Kasumi-1 (cell line): ENCODE measurements at places on chromosomes 12 and 14.

DNA sequence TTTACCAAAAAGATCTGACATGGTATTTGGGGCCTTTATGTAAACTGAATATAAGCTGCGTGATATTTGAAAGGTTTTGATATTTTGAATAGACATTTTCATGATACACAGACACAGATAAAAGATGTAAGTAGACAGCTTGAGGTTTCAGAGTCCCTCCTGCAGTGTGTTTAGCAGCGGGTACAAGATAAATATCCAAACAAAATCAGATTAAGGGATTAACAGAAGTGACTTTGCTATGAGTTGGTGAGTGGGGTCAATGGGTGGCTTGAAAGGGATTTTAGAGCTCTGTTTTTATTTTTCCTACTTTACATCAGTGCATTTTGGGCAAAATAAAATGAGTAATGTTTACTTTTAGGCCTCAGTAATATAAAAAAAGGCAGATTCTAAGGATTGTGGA is 84.1 kb downstream of the IGF1 start:
- DNase-seq: no peak

- DNase-seq: no peak
Observed at GRCh38 chr12:107397890-107398500, 287.6 kb upstream of the PWP1 start.

DNA sequence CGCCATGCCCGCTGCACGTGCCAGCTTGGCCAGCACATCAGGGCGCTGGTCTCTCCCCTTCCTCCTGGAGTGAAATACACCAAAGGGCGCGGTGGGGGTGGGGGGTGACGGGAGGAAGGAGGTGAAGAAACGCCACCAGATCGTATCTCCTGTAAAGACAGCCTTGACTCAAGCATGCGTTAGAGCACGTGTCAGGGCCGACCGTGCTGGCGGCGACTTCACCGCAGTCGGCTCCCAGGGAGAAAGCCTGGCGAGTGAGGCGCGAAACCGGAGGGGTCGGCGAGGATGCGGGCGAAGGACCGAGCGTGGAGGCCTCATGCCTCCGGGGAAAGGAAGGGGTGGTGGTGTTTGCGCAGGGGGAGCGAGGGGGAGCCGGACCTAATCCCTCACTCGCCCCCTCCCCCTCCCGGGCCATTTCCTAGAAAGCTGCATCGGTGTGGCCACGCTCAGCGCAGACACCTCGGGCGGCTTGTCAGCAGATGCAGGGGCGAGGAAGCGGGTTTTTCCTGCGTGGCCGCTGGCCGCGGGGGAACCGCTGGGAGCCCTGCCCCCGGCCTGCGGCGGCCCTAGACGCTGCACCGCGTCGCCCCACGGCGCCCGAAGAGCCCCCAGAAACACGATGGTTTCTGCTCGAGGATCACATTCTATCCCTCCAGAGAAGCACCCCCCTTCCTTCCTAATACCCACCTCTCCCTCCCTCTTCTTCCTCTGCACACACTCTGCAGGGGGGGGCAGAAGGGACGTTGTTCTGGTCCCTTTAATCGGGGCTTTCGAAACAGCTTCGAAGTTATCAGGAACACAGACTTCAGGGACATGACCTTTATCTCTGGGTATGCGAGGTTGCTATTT is 914 bp upstream of the CCND2 start:
- DNase-seq: peak; percentile 34

DNA sequence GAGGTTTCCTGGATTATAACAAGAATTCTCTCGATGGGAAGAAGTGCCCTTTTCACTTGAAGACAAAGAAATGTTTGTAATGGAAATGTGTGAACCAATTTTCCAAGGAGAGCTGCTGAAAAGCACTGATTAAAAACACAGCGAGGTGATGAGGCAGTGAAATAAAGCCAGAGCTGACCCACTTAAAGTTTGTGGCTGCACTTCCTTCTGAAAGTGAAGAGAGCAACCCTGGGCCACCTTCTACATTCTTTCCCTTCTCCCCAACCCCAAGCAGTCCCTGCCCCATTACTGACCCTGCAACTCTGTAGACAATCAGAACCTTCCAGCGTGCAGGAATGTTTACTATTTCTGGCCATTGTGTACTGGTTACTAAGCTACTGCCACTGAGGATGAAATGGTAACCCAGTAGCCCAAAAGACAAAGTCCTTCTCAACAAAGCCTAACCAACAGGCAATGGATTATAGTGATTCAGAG is 173.9 kb downstream of the TTC7B start:
- DNase-seq: no peak

- DNase-seq: no peak
Observed at GRCh38 chr14:65847075-65847847, 434.7 kb downstream of the FUT8 start.

DNA sequence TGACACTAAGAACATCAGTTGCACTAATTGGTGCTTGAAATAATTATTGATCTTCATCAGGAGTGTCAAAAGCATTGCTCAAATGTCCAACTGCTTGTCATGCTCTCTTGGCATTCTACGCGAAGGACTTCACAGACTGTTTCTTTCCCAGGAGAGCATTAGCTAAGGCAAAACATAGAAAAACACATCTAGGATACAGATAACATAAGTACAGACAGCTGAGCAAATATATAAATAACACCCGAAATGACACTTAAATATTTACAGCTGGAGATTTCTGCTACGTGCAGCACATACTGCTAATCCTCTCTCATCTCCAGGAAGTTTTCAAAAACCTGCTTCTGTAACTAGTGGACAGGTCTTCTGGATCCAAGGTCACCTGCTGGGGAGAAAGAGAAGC is 120.0 kb upstream of the PRMT8 start:
- DNase-seq: no peak

DNA sequence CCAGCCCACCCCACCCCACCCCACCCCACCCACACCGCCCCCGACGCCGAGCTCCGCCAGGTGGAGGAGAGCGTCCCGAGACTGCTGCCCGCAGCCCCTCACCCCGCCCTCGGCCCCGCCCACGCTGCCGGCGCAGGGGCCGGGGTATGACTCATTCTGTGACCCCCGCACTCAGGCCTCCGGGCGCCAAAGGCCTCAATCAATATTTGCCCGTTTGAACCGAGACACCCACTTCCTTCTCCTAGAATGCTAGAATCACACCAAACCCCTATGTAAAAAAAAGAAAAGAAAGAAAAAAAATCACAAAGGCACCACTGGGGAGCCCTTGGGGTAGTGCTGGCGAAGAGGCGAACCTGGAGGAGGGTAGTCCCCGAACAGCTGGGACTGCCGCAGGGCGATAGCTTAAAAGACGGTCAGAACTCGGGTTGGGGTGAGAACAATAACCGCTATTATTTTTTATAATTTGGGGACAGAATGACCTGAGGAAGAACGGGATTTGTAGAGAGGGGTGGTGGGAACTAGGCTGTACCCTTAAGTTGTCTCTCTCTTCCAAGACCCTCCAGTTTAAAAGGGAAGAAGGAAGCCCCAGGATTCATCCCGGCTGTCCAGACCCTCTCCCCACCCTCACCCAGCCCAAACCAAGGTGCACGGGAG is 894 bp downstream of the KRT8 start:
- no peak for DNase-seq

DNA sequence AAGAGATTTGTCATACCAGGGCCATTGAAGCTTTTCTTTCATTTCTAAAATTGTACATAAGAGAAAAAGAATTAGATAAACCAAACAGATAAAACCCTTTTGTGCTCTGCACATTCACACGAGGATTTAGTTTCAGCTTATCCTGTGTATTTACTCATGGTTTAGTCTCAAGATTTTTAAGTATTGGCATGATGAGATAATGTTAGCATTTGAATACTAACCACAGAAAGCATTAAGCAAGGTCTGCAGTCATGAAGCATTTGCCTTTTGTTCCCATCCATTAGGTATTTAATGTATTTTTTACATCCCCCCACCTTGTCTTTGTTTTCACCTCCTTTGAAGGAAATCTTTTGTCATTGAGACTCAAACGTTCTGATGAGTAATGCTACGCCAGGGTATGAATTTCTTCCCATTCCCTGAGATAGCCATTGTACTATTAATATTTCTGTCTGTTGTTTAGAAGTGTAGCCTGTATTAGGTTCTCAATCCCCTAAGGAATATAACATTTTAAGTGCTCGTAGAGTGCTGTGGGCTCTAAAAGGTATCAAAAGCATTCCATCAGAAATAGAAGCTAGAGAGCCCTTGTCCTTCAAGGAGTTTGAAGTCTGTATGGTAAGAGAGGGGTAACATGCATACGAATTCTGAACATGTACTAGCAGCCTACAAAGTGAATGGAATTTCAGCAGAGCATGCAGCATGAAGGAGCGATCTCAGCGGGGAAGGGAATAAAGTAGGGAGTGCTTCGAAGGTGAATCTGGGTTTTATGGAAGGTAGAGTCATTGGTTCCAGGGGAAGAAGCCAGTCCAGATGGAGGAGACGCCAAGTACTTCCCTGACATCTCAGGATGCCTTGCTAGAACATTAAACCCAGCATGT is 22.3 kb downstream of the CRADD start:
- no peak for DNase-seq

GRCh38 chr12:43057566-43057965 is 468.0 kb upstream of the PRICKLE1 start:
- no peak for DNase-seq

DNA sequence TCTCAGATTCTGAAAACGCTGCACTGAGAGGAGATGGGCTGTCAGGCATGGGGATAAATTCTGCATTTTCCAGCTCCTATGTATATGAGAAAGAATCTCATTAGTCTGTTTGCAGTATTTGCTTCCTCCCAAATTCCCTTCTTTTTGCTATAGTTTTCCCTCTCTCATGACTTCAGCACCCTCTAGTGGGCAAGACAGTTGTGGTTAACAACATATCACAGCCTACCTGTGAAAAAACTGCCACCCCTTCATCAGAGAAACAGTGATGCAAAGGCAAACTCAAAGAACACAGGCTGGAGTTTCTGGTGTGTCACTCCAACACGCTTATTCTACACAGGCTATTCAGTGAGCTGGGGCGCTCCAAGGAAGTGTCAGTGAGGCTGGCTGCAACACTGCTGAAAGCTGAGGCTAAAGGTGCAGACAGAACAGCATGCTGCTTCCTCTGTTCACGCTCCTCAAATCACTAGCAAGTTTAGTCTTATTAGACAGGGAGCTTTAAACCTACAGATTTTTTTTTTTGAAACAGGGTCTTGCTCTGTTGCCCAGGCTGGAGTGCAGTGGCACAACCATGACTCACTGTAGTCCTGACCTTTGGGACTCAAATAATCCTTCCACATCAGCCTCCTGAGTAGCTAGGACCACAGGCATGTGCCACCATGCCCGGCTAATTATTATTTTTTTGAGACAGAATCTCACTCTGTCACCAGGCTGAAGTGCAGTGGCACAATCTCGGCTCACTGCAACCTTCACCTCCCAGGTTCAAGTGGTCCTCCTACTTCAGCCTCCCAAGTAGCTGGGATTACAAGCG is 19.3 kb downstream of the ZC2HC1C start:
- peak; percentile 59 for DNase-seq

DNA sequence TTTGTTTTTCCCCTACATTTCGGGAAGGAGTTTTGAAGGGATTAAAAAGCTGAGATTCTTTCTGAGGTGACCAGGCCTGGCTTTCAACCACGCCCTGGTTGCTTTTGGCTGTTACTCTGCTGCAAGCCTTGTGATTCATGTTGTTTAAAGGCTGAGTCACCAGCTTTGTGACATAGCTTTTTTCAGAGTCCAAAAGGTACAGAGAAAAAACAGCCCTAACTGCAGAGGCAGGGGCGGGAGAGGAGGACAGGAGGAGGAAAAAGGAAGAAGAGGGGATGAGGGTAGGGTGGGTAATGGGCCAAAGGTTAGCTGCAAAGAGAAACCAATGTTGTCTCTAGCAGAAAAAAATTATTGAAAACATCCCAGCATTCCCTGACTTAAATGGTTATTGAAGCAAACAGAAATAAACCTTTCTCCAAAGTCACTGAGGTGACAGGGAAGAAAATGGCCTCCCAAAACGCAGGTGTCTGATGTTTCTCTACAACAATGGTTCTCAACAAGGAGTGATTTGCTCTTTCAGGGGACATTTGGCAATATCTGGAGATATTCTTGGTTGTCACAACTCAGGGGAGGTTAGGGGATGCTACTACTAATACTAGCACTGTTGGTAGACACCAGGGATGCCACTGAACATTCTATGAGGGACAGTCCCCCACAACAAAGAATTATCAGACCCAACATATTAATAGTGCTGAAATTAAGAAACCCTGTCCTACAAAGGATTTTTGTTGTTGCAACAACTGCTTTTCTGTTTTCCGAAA is 2.1 kb upstream of the UBC start:
- no peak for DNase-seq

DNA sequence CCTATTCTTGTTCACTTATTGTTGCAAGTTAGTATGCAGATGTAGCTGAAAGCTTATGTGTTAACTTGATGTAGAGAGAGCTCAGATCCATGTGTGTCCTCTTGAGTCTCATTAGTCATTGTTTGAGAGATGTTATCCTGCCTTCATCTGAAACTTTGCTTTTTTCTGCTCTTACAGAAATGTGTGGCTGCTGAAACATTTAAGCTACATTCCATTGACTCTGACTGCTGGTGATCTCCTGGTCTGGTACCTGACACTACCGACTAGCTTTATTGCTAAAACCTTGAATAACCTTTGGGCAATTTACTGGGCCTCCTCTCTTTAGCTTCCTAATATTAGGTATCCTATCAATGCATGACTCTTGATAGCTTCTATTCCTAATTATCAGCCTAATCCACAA is 705.6 kb upstream of the FOXG1 start:
- no peak for DNase-seq

DNA sequence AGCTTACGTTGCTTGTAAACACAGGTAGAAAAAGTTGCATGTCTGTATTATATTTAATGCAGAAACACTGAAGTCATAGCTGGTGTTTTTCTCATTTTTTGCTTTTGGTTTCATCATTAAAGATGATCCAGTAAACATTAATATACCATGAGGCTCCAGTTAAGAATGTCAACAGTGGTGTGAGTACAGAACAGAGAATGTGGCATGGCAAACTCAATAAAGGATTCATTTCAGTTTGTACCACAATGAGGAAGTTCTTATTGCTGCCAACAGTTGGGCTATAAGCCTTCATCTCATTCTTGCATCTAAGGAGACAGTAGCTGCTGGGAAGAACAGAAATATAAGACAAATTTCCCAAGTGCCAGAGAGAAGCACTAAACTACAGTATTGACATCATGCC is 72.1 kb upstream of the ST8SIA1 start:
- peak; percentile 72 for DNase-seq

DNA sequence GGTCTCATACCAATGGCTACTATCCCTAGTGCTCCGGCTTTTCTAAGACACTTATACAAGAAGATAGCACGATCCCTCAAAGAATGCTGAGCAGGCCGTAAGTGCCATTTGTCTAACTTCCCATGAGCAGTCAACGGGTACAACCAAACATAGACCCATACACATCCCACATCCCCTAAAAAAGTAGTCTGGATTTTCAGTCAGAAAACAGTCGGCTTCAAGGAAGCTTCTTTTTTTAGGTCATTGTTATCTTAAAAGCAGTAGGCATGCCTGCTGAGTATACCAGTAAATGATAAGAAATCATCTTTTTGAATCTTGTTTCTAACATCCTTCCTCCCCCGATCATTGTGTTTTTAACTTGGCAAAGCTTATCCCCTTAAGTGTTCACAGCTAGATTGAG is 19.8 kb downstream of the OSBPL8 start:
- DNase-seq: no peak
